ENCODE measurements at places on chromosomes 3 and 15. TPM values are rescaled to one million over a fixed set of nuclear protein-coding genes. Genes with fewer than 3 reads are reported as not detected.

GRCh38 chr3:80556763-80557162 lies 789.0 kb upstream of the ROBO1 start:
- no peaks in the 10 kb centered on the region for H3K27me3 ChIP-seq
- H3K4me3 ChIP-seq: no peak overlapping the region
- no peak overlapping the region for H3K27ac ChIP-seq
- no peaks in the 10 kb centered on the region for H3K4me1 ChIP-seq
- H3K36me3 ChIP-seq: no peaks in the 10 kb centered on the region

DNA sequence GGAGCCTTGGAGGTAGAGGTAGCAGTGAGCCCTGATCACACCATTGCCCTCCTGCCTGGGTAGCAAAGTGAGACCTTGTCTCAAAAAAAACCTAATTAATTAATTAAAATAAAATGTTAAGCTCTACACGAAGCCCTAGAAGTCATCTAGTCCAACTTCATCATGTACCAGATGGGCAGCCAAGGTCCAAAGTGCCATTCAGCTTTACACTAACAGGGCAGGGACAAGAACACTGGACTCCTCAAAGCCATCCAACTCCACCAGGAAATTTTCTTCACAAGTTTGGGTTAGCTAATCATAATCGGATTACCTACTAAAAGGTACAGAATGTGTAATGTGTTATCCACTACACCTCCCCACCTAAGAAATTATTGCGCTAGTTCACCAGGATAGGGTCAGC lies 48.8 kb downstream of the WWTR1 start:
- H3K27me3 ChIP-seq: no peaks in the 10 kb centered on the region
- no peak overlapping the region for H3K27ac ChIP-seq
- no peaks in the 10 kb centered on the region for H3K36me3 ChIP-seq
- peaks cover 46% of the 10 kb centered on the region for H3K4me1 ChIP-seq
- H3K4me3 ChIP-seq: no peak overlapping the region
- DNase-seq: no peak

- DNase-seq: no peak
- no peaks in the 10 kb centered on the region for H3K4me1 ChIP-seq
- H3K27ac ChIP-seq: no peak overlapping the region
- H3K27me3 ChIP-seq: no peaks in the 10 kb centered on the region
- H3K36me3 ChIP-seq: no peaks in the 10 kb centered on the region
Measured at GRCh38 chr3:140442621-140443020, 235.2 kb upstream of the TRIM42 start.

HDC gene
- not detected for total RNA-seq

TNK2 gene
- total RNA-seq: 12.3 TPM

SEMA7A gene
- 132 TPM for total RNA-seq

HIGD2B gene
- not detected for total RNA-seq

HES1 gene
- total RNA-seq: 13.0 TPM

All from GM23248 (cell line).